ENCODE measurements at places on chromosomes 5 and 9.

- H3K27me3 ChIP-seq: no peaks in the 10 kb centered on the region
- DNase-seq: no peak
- H3K27ac ChIP-seq: no peak overlapping the region
- no peak overlapping the region for H3K4me3 ChIP-seq
These were observed 395.1 kb upstream of the CCNH start for GRCh38 chr5:87807783-87808182.

DNA sequence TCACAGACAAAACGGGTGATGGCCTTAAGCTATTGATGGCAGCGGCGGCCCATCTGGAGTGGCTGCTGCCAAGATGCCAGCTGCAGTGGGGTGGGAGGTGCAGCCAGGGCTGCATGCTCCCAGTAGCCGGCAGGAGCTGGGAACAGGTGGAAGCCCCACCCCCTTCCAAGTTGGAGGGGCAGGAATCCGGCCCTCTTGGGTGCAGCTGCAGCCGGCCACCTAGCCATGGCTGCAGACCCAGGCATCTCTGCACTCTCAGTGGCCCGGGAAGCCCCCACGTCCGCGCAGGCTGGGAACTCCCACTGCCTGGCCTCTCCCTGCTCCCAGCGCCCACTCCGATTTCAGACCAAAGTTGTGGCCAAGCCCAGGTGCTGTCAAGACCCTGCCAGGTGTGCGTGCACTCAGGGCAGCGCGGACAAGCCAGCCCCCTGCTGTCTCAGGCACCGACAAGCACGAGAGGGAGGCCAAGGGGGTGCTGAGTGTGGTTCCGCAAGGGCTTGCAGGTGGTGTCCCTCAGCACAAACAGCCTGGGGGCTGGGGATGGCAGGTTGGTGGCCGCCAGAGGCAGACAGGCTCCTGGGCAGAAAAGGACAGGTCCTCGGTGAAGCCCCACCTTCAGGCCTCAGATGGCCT lies 115.1 kb upstream of the TSLP start:
- no peak for DNase-seq
- H3K36me3 ChIP-seq: no peaks in the 10 kb centered on the region
- no peaks in the 10 kb centered on the region for H3K27me3 ChIP-seq
- no peaks in the 10 kb centered on the region for H3K4me1 ChIP-seq
- H3K4me3 ChIP-seq: no peak overlapping the region

GRCh38 chr9:93675336-93676150 lies 99.2 kb downstream of the PHF2 start:
- no peak overlapping the region for H3K4me3 ChIP-seq
- DNase-seq: no peak
- H3K27me3 ChIP-seq: no peaks in the 10 kb centered on the region
- peaks cover 68% of the 10 kb centered on the region for H3K36me3 ChIP-seq

GRCh38 chr5:96440185-96440538 lies 7.1 kb upstream of the PCSK1 start:
- no peaks in the 10 kb centered on the region for H3K4me1 ChIP-seq
- no peaks in the 10 kb centered on the region for H3K36me3 ChIP-seq
- H3K4me3 ChIP-seq: no peak overlapping the region
- H3K27ac ChIP-seq: no peak overlapping the region
- H3K27me3 ChIP-seq: peaks cover 5% of the 10 kb centered on the region

- H3K4me1 ChIP-seq: no peaks in the 10 kb centered on the region
- no peaks in the 10 kb centered on the region for H3K36me3 ChIP-seq
- no peaks in the 10 kb centered on the region for H3K27me3 ChIP-seq
- no peak overlapping the region for H3K4me3 ChIP-seq
- no peak overlapping the region for H3K27ac ChIP-seq
- no peak for DNase-seq
These were observed 794.9 kb downstream of the TLE4 start for GRCh38 chr9:80366626-80367025.

- H3K27ac ChIP-seq: no peak overlapping the region
- no peak overlapping the region for H3K4me3 ChIP-seq
- H3K36me3 ChIP-seq: no peaks in the 10 kb centered on the region
- no peaks in the 10 kb centered on the region for H3K27me3 ChIP-seq
- DNase-seq: no peak
These were observed 313.0 kb upstream of the CDH6 start for GRCh38 chr5:30880514-30880913.

DNA sequence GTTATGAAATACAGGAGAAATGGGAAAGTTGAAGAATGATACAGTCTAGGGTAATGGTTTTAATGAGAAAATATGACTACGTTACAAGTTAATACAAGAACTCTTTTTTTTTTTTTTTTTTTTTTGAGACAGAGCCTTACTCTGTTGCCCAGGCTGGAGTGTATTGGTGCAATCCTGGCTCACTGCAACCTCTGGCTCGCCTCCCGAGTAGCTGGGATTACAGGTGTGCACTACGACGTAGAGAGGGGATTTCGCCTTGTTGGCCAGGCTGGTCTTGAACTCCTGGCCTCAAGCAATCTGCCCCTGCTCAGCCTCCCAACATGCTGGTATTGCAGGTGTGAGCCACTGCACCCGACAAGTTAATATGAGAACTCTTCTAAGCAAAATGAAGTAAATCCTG lies 77.1 kb upstream of the SELENOP start:
- H3K4me1 ChIP-seq: no peaks in the 10 kb centered on the region
- no peak for DNase-seq
- no peak overlapping the region for H3K27ac ChIP-seq
- no peak overlapping the region for H3K4me3 ChIP-seq

GRCh38 chr9:5626727-5627634 lies 1.9 kb upstream of the RIC1 start:
- no peaks in the 10 kb centered on the region for H3K27me3 ChIP-seq
- no peaks in the 10 kb centered on the region for H3K36me3 ChIP-seq
- H3K27ac ChIP-seq: peak overlapping the region; percentile 99
- peaks cover 41% of the 10 kb centered on the region for H3K4me1 ChIP-seq
- peak overlapping the region; percentile 84 for H3K4me3 ChIP-seq

GRCh38 chr9:77463151-77463550 lies 185.0 kb downstream of the GNA14 start:
- no peaks in the 10 kb centered on the region for H3K27me3 ChIP-seq
- H3K36me3 ChIP-seq: no peaks in the 10 kb centered on the region
- no peak overlapping the region for H3K4me3 ChIP-seq
- DNase-seq: no peak
- no peak overlapping the region for H3K27ac ChIP-seq

DNA sequence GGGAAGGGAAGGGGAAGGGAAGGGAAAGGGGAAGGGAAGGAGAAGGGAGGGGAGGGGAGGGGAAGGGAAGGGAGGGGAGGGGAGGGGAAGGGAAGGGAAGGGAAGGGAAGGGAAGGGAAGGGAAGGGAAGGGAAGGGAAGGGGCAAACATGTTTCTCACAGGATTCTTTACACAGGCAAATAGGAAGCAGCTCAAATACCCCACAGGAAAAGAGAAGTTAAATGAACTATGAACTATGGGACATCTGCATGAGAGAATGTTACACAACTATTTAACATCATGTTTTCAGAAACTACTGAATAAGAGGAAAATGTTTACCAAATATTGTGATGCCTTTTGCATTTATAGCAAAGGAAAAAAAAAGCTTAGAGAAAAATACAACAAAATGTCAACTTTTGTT lies 125.4 kb upstream of the SLC30A5 start:
- H3K4me3 ChIP-seq: no peak overlapping the region
- H3K36me3 ChIP-seq: no peaks in the 10 kb centered on the region
- H3K27ac ChIP-seq: no peak overlapping the region
- DNase-seq: no peak

DNA sequence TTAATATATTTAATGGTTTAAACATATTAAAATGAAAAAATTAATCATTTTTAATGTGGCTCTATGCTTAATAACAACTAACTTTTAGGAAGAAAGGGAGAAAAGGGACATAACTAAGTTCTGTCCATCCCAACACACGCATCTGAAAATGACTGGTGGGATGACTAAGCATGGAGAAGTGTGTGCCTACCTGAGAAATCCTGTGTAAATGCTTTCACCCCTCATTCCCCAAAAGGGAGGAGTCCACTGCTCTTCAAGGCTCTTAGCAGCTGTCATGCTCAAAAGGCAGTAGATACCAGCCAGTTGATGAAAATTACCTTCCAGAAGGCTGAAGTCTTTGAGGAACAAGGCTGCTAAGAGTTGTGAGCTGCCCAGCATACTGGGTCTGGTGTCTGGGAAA lies 130.9 kb downstream of the NFIB start:
- H3K4me3 ChIP-seq: no peak overlapping the region
- DNase-seq: no peak
- H3K27ac ChIP-seq: no peak overlapping the region
- H3K27me3 ChIP-seq: no peaks in the 10 kb centered on the region
- H3K4me1 ChIP-seq: peaks cover 28% of the 10 kb centered on the region
- no peaks in the 10 kb centered on the region for H3K36me3 ChIP-seq

GRCh38 chr5:77642738-77643653 lies 4.5 kb upstream of the OTP start:
- H3K27me3 ChIP-seq: peaks cover 99% of the 10 kb centered on the region
- H3K4me3 ChIP-seq: no peak overlapping the region
- H3K36me3 ChIP-seq: no peaks in the 10 kb centered on the region
- no peak for DNase-seq

DNA sequence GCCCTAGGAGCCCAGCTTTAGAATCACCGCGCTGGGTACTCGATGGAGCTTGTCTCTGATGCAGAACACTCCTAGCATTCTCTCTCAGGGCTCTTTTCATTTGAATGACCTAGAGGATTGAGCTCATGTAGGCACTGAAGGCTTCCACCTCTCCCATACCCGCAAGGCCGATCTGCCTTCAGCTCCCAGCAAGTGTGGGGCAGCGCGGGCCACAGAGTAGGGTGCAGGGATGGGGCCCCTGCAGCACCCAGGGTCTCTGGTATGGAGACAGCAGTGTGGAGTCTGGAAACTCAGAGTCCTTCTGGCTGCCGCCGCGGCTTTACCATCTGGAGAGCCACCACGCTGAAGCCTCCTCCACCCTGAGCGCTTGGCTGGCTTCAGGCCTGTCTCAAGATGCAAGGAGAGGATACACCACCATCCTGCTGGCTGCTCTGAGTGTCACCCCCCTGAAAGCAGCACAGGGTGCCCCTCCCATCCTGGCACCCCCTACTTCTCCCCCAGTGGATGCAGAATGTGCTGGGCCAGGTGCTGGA lies 12.9 kb downstream of the STKLD1 start:
- peaks cover 15% of the 10 kb centered on the region for H3K4me1 ChIP-seq
- H3K27ac ChIP-seq: no peak overlapping the region
- H3K36me3 ChIP-seq: no peaks in the 10 kb centered on the region
- H3K27me3 ChIP-seq: peaks cover 41% of the 10 kb centered on the region
- DNase-seq: no peak

DNA sequence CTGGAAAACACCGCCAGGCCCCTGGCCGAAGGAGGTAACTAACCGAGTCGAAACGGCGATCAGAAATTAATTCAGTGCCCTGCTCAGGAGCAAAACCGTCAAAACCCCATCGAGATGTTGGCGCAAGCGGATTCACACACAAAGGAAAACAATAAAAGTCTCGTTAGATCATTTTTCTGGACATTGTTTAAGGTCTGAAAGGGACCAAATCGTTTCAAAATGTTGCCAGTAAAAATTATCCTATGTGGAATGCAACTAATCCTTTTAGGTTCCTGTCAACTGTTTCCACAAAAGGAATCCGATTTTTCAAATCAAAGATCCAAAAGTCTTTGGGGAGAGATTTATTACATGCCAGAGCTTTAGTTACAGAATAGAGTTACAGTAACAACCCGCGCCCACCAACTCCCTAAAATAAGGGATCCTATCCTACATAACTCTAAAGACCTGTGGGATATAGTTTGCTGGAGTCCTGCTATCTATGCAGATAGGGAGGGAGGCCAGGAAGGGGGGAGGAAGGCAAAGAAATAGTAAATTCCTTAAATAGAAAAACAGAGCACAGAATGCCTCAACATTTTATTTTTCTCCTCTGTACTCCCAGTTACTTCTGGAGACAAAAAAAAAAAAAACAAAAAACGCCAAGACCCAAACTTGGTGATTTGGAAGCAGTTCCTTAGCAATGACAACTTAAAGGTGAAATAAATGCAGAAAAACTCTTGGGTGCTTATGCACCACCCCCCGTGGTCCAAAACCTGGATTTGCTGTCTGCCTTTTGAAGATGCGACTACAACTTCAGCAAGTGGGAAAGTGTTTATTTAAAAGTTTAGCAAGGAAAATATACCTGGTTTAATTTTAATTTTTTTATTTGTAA lies 10.6 kb downstream of the FOXD1 start:
- peaks cover 21% of the 10 kb centered on the region for H3K4me1 ChIP-seq
- H3K27me3 ChIP-seq: peaks cover 53% of the 10 kb centered on the region
- no peak overlapping the region for H3K27ac ChIP-seq
- DNase-seq: no peak
- peak overlapping the region; percentile 50 for H3K4me3 ChIP-seq

DNA sequence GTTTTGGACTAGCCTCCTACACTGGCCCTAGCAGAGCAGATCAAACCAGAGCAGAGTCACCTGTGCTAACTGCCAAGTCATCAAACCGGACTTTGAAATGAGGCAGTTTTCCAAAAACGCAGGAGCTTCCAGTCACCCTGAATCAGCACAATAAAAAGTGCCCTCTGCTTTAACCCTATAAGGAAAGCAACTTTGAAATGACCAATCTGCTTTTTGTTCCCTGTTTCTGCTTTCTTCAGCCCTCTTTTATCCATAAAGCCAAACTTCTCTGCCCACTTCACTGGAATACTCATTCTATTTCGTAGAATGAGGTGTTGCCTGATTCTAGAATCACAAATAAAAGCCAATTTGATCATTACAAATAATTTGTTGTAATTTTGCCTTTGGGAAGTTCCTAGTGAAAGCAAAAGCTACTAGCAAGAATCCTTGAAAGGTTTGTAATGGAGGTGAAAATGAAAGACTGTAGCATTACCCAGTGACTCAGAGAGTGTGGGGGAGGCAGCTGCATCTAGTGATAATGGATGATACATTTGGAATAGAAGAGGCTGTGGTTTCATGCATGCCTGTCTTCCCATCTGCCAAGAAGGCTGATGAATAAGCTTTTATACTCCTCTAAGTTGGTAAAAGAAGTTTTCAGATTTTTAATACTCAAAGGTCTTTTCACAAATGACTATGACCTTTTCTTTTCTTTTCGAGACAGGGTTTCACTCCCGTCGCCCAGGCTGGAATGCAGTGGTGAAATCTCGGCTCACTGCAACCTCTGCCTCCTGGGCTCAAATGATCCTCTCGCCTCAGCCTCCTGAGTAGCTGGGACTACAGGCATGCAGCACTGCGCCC lies 14.9 kb downstream of the SPAAR start:
- no peaks in the 10 kb centered on the region for H3K27me3 ChIP-seq
- peaks cover 20% of the 10 kb centered on the region for H3K4me1 ChIP-seq
- no peak for DNase-seq
- H3K4me3 ChIP-seq: no peak overlapping the region
- H3K36me3 ChIP-seq: no peaks in the 10 kb centered on the region

DNA sequence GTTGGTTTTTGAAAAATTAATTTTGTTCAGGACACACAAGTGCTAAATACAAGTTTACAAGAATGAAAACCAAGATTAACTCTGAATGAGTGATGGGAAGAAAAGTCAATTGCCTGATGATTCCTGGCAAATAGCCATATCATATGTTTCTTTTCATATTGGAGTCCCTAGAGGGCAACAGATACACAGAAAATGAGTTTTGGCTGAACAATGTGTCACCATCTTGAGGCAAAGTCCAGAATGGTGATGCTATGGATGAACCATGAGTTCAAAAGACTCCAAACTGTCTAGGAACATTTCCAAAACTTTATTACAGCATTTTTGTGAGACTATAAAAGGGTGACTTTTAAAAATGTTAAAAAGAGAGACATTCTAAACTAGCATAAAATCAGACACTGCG lies 382.9 kb downstream of the TMEM161B start:
- no peaks in the 10 kb centered on the region for H3K27me3 ChIP-seq
- H3K27ac ChIP-seq: no peak overlapping the region
- H3K4me3 ChIP-seq: no peak overlapping the region
- no peak for DNase-seq
- H3K36me3 ChIP-seq: no peaks in the 10 kb centered on the region

All from stomach (tissue), 19 donors.